ENCODE measurements at places on chromosomes 16 and 17. TPM values are rescaled to one million over a fixed set of nuclear protein-coding genes. Genes with fewer than 3 reads are reported as not detected.

The NPIPB6 gene
- polyA plus RNA-seq: 0.30 TPM

The SLC47A1 gene
- not detected for polyA plus RNA-seq

The PDIA2 gene
- polyA plus RNA-seq: not detected

The CHST4 gene
- polyA plus RNA-seq: not detected

The COG8 gene
- polyA plus RNA-seq: 34.1 TPM

The CACNG4 gene
- polyA plus RNA-seq: not detected

- no peak for DNase-seq
Measured at GRCh38 chr17:27259356-27259755, 34.6 kb upstream of the WSB1 start.

DNA sequence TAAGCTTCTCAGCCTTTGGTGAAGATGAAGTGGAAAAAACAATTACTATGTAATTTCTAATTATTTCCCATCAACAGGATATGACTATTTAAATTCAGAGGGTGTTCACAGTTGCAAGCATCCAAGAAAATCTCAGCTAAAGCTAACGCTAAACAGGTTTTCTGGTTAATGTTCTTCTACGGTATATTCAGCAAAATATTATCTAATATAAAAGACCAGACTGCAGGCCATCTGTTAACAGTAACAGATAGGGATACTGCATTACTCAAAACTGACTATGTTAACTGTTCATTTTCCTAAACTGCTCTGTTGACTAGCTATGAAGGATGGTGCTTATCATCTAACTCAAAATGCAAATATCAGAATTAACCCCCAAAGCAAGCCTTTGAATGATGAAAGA, 32.8 kb downstream of the GLG1 start:
- DNase-seq: no peak

Measured in CD4-positive, alpha-beta memory T cell (primary cell).